ENCODE measurements at places on chromosomes 7 and 10. TPM values are rescaled to one million over a fixed set of nuclear protein-coding genes. Genes with fewer than 3 reads are reported as not detected.

HUS1 gene
- total RNA-seq, result 74.1 TPM

EGR2 gene
- total RNA-seq, result 2.0 TPM

HOXA1 gene
- 0.73 TPM for total RNA-seq

TLX1 gene
- not detected for total RNA-seq

- H3K4me3 ChIP-seq, result no peak overlapping the region
- H3K27me3 ChIP-seq, result peaks cover 4% of the 10 kb centered on the region
- no peaks in the 10 kb centered on the region for H3K36me3 ChIP-seq
Observed at GRCh38 chr7:64946772-64947171, 43.7 kb downstream of the ZNF273 start.

DNA sequence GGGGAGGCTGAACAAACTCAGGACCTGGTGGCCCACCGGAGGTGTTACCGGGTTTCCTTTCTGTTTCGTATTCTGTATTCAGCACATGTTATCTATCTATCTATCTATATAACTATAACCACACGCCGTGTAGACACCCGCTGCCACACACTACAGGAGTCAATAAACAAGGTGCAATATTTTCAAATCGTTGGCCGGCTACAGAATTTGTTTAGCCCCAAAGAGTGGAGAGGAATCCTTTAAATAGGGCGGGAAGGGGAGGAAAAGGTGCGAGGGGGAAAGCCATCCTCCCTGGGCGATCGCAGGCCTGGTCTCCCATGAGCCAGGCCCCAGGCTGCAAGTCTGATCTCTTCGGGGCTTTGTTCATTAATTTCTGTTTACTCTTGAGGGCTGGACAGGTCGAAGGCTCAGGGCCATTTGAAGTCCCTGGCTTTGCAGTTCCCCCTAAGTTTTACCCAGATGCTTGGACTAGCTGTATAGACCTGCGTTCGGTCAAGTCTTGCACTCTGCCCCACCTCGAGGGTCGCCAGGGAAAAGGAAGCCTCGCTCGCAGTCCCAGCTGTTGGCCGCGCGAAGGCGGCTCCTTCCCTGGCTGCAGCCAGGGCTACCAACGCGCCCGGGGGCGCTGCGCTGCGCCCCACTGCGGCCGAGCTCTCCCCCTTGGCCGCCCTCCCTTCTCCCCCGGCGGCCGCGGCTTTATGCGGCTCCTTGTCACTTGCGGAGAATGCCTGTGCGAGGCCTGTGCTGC, 3.8 kb downstream of the NKX2-3 start:
- H3K4me1 ChIP-seq, result peaks cover 29% of the 10 kb centered on the region
- no peak overlapping the region for H3K27ac ChIP-seq
- DNase-seq, result no peak
- no peaks in the 10 kb centered on the region for H3K36me3 ChIP-seq
- H3K27me3 ChIP-seq, result peaks cover 20% of the 10 kb centered on the region

DNA sequence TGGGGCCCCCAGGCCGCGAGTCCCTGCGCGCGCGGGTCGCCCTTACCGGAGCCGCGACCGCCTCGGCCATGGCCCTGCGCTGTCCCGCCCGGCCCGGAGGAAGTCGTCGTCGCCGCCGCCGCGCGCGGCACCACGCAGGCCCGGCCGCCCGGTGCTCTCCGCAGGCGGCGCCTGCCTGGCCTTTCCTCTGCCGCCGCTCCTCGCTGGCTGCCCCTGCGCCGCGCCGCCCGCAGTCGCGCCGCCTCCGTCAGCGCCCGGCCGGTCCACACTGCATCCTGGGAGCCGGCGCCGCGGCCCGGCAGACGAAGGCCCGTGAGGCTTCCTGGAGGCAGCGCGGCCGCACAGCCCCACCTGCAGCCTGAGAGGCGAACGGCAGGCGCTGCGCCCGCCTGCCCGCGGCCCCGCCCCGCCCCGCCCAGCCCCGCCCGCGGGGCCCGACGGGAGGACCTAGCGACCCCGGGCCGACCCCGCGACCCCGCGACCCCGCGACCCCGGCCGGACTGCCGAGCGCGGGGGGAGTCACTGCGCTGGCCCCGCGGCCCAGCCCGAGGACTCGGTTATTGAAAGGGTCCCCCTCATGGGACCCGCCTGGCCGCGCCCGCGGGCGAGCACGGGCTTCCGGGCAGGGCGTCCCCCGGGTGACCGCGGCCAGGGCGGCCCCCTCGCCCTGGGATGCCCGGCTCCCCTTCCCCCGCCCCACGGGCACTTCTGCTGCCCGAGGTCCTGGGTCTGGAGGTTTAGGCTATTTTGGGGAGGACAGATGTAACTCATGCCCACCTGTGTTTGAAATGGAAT, at the start of gene ZNF746:
Gene ZNF746 (minus strand): TSS at position 343 of the 795 bp plus-strand sequence. CDS start 273 bp downstream, at position 70.
- peak; percentile 77 for DNase-seq
- peaks cover 31% of the 10 kb centered on the region for H3K4me1 ChIP-seq
- H3K36me3 ChIP-seq, result peaks cover 14% of the 10 kb centered on the region
- no peaks in the 10 kb centered on the region for H3K27me3 ChIP-seq

Measured in CD4-positive, alpha-beta memory T cell (primary cell).